ENCODE measurements at places on chromosomes 12 and 14.

DNA sequence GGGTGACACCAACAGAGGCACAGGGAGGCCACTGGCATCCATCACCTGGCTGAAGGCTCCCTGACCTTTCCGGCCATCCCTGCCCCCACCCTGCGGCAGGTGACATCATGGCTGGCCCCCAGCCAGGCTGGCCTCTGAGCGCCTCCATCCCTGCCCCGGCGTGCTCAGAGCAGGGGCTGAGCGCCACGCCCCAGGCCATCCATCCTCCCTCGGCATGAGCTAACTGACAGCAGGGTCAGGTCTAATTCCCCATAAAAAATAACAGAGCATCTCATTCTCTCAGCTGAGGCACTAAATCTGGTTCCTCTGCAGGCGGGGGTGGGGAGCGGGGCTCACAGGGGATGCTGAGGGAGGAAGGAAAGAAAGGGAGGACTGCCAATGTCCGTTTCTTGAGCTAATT, 50.7 kb downstream of the PRIMA1 start:
- DNase-seq: no peak

GRCh38 chr14:70807898-70808415, 1.4 kb downstream of the MAP3K9 start:
- DNase-seq: no peak

- no peak for DNase-seq
Observed at GRCh38 chr12:55729819-55730818, 1.3 kb upstream of the CD63 start.

- DNase-seq: no peak
Observed at GRCh38 chr14:78498062-78498595, 328.0 kb downstream of the NRXN3 start.

- no peak for DNase-seq
Observed at GRCh38 chr14:64187331-64187730, 106.8 kb downstream of the ESR2 start.

GRCh38 chr12:131260954-131261353, 307.2 kb downstream of the ADGRD1 start:
- DNase-seq: no peak
